Activated CD4-positive, alpha-beta memory T cell treated with anti-CD3 and anti-CD28 coated beads for 36 hours (primary cell): ENCODE measurements at places on chromosomes 11 and 22. TPM values are rescaled to one million over a fixed set of nuclear protein-coding genes. Genes with fewer than 3 reads are reported as not detected.

The TST gene
- 5.5 TPM for total RNA-seq

DNA sequence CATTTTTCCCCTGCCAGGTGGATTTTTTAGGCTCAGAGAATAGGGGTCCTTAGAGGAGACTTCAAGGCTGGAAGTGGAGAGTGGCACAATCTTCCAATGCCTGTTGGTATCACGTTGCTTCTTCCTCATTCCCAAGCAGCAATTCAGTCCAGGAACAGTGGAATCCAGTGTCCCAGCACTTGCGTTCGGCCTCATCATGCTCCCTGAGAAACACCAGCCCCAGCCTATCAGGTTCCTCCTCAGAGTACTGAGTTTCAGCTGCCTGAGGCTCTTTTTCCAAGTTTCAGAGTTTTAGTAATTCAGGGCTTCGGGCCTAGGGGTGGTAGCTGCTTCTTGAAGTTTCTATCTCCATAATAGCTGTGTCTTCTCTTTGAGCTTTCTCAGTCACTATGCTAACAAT lies 31.9 kb upstream of the NRGN start:
- H3K27ac ChIP-seq = no peak overlapping the region
- H3K4me1 ChIP-seq = no peaks in the 10 kb centered on the region
- H3K27me3 ChIP-seq = peaks cover 3% of the 10 kb centered on the region
- no peak overlapping the region for H3K4me3 ChIP-seq
- DNase-seq = no peak

The BET1L gene
- 53.2 TPM for total RNA-seq

DNA sequence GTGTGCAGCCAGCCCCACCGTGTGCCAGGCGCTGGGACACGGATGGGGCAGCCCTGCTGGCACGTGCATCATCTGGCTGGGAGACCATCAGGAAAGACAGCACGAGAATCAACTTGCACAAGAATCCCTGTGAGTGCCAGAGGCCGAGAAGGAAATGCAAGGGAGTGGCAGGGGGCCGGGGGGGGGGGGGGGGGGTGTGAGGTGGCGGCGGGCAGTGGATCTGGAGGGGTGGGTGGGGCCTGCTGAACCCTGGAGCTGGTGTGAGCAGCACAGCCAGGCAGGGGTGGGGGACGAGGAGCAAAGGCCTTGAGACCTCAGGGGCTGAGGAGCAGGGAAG lies 14.0 kb upstream of the FLRT1 start:
- no peak overlapping the region for H3K27ac ChIP-seq
- no peaks in the 10 kb centered on the region for H3K36me3 ChIP-seq
- no peaks in the 10 kb centered on the region for H3K27me3 ChIP-seq
- no peaks in the 10 kb centered on the region for H3K4me1 ChIP-seq
- DNase-seq = no peak
